ENCODE measurements at places on chromosomes 11 and 22.

DNA sequence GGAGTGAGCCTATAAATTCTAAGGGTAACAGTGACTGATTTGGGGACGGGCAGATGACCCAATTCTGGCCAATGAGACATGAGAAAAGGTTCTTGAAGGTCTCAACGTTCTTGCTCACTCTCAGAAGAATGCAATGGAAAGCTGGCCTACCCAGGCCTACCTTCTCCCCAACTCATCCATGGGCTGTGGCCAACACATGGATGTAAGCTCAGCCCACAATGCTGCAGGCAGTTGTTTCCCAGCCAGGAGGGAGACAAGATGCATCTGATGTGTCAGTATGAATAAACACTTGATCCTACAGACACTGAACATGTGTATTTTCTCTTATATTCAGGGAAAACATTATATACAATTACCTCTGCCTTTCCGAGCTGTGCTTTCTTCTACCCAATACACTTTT lies 24.4 kb downstream of the PI4KA start:
- no peak for DNase-seq

GRCh38 chr11:1548221-1549070 lies 23.6 kb downstream of the DUSP8 start:
- no peak for DNase-seq

DNA sequence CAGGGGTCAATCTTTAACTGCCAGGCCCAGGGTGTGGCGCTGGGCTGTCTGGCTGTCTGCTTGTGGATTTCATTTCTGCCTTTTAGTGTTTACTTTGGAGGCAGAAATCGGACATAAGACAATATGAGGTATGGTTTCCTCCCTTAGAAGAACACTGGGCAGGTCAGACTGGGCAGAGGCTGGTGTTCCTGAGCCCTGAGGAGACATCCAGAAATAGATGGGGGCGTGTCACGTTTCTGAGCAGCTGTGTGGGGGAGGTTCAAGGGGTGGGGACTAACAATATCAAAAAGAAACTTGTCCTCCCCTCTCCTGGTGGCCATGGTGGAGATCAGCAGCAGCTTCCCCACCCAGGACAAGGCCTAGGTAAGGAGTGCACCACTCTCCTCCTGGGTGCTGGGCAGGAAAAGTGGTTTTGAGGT lies at the start of gene ART1:
ART1 (plus strand) TSS at position 312 of the 419 bp plus-strand sequence. CDS start 14,086 bp downstream, outside the sequence.
- DNase-seq, result no peak

- no peak for DNase-seq
These were observed 14.7 kb upstream of the MFRP start for GRCh38 chr11:119361056-119361787.

DNA sequence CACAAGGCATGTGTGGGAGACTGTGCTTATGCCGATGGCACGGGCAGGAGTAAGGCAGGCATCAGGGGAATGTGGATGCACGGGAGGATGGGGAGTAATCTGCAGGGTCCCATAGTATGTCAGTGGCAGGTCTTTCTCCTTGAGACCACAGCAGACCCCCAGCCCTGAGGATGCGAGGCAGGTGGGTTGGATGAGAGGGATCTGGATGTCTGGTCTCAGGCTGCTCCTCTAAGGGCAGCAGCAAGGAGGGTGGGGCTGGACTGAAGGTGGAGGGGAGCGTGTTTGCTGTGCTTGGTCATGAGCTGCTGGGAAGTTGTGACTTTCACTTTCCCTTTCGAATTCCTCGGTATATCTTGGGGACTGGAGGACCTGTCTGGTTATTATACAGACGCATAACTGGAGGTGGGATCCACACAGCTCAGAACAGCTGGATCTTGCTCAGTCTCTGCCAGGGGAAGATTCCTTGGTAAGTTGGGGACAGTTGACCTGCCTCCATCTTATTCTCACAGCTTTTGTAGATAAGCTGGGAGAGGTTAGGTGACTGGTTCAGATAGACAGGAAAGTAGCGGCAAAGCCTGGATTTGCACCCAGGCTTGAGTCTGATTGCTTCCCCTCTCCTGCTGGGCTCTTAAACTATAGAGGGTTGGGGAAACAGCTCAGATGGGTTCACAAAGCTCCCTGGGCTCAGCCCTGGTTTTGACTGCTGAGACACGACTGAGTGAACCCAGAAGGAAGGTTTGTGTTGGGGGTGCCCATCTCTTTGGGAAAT lies at the start of gene APOL1:
APOL1 (plus strand) TSS at position 380 of the 769 bp plus-strand sequence. CDS start 1,823 bp downstream, outside the sequence.
- DNase-seq, result no peak

GRCh38 chr11:76269247-76269646 lies 62.9 kb upstream of the WNT11 start:
- DNase-seq, result no peak

DNA sequence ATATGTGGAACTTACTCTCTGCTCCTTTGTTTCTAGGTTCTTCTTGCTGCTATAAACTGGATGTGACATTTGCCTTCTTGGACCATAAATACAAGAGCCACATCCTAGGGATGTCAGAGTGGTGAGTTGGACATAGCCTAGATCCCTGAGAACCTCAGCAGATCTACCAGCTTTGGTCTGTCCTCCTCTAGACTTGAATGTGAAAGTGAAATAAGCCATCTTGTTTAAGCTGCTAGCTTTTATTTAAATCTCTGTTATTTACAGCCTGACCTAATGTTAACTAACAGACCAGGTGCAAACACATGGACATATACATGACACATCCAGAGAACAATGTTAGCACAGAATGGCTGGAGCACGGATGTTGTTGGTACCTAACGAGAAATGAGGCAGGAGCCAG lies 36.0 kb downstream of the SLN start:
- DNase-seq, result no peak

- DNase-seq, result no peak
These were observed 126.3 kb downstream of the LUZP2 start for GRCh38 chr11:24623121-24623520.

DNA sequence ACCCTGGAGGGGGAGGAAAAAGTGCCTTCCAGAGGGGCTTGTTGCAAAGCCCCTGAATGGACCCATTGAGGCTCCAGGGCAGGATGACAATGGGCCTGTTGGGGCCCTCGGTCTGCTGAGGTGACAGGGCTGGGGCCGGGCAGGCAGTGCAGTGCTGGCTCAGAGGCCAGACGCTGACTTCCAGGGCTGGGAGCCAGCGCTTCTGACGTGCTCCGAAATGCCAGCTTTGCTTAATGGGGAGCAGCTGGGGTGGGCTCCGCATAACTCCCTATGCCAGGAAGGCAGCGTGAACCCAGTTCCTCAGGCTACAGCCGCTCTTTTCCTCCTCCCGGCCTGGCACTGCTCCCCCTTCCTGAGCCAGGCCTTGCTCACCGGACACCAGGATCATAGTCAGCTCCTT lies 17.7 kb downstream of the NAV2 start:
- no peak for DNase-seq

DNA sequence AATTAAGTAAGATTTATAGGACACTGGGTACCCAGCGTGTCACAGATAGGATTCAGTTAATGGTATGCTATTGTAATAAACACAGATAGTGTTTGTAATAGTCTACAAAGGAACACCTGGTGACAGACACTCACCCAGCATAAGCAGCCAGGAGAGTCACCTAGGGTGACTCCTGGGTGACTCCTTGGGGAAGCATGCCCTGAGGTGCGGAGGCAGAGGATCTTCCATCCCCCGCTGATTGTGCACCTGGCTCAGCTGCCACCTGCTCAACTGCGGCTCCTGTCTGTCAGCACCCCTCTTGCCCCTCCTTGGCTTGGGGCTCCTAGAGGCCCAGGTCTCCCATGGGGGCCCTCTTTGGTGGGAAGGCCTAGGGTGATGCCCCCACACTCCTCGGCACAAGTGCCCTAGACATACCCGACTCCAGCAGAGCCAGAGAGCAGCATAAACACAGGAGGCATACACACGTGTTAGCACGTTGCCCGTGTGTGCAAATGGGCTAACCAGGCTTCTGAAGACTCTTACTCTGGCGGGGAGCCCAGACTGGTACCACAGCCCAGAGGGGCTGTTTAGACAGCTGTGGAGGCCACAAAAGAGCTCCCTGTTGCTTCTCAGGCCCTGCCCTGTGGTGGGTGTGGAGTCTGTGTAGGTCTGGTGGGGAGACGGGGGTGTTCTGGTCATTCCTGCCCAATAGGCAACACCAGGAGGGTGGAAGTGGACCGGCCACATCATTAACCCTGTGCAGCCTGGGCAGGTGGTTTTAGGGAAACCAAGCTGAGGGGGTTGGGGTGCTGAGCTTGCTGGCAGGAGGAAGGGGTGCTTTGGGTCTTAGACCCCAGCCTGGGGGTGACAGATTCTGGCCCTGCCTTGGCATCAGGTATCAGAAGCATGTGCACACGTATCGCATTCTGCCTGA lies 3.0 kb downstream of the INPPL1 start:
- DNase-seq, result no peak

DNA sequence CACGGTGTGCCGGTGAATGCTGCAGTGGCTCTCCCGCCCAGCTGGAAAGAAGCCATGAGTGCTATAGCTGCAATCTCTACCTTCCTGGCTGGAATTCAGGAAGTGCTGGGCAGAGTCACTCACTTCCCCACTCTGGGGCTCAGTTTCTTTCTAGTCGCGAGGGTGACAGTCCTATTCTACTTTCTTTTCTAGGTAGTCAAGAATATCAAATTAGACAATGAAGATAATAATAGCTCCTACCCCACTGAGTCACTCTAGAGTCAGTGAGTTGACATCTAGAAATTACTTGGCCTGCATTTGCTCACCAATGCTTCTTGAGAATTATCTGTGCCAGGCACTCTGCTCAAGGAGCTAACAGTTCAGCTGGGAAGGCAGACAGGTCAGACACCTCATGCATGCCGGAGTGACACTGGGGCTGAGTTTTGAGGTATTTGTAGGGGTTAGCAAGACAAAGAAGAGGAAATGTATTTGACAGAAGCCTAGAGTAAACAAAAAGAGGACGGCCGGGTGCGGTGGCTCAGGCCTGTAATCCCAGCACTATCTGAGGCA lies 3.2 kb downstream of the CENPM start:
- DNase-seq, result no peak
